ENCODE measurements at places on chromosomes 6 and 20.

DNA sequence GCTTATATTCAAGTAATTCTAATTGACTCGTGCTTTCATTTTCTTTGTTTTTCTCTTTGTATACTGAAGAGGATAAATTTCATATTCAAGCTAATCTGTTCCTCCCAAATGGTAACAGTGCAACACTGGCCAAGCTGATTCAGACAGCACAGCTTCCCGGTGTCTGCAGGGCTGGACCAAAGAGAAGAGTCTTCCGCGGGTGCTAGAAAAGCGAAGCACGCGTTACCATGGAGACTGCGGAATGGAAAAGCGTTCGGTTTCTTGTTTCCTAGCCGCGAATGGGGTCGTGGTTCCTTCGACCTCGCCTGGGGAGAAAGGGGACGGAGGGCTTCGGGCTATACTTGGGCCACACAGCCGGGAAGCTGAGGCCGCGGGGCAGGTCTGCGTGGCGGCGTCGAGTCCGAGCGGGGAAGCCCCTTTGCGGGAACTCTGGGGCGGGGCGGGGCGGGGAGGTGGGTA is 6.2 kb upstream of the ZNF311 start:
- DNase-seq: no peak

DNA sequence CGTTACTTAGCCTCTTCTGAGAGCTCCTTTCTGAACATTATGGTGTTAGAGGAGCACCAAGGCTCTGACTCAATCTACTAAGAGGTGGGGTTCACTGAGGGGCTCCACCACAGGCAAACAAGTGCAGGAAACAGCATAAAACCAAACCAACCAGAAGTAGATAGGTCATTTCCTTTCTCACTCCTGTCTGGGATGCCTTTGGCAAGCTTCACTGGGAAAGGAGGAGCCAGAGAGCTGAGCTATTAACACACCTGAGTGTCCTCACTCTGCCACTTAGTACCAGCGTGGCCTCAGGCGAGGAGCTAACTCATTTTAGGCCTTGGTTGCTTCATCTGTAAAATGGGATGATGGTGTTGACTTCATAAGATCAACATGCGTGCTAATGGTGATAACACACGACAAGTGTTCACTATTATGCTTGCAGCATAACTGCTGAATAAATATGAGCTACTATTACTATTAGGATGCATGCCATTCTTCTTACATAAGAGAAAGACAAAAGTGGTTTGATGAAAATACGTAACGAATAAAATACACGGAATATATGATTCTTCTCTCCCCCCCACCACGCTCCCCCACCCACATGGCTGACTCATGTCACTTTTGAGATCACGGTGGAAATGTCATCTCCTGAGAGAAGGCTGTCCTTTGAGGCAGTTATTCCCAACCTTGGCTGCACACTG is 185.4 kb downstream of the BCAS1 start:
- DNase-seq: no peak

DNA sequence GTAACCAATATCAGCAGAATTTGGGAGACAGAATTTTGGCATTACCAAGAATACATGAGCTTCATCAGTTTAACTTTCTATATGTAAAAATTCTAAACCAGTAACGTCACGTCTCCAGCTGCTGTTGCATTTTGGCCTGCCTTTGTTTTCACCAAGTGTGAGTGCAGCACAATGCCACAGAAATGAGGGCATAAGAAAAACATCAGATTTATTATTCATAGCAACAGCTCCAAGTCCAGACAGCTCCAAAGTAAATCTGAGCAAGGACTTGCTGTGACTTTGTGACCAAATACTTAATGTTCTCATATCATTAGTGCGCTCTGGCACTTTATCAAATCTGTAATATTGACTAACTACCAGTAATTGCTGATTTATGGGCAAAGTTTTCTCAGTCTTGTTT is 11.0 kb upstream of the FBXL4 start:
- DNase-seq: no peak

DNA sequence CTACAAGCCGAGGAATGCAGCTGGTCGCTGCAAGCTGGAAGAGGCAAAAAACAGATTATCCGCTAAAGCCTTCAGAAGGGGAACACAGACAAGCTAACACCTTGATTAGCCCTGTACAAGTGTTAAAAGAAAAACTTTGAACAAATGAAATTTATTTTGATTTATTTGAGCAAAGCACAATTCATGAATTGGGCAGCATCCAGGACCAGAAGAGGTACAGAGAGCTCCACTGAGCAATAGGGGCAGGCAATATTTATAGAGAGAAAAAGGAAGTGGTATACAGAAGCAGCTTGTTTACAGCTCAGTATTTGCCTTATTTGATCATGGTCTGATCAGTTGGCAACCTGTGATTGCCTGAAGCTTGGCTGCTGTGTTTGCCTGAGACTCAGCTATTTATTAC is 17.6 kb downstream of the HLA-DOB start:
- no peak for DNase-seq

GRCh38 chr6:140897804-140898573 is 1234.7 kb upstream of the GJE1 start:
- DNase-seq: no peak

- DNase-seq: no peak
Measured at GRCh38 chr6:41644297-41644879, 6.1 kb downstream of the MDFI start.

GRCh38 chr6:139695361-139695760 is 320.9 kb upstream of the CITED2 start:
- no peak for DNase-seq

- DNase-seq: no peak
Measured at GRCh38 chr6:91485047-91485446, 898.2 kb upstream of the MAP3K7 start.

DNA sequence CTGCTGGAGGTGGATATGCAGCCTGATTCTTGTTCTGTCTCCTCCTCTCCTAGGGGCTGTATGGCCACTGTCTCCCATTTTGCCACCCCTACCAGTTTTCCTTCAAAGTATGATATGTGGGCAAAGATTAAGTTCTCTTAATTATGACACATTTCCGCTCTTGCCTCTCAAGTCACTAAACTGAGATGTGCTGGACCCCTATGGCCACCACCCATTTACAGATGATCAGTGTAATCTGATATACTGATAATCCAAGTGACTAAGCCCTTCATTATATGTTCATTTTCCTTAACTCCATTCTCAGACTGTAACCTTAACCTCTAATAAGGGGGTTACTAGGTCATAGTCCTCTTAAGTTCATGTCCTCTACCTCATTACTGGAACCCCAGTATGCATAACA is 711 bp upstream of the C20orf141 start:
- DNase-seq: no peak

DNA sequence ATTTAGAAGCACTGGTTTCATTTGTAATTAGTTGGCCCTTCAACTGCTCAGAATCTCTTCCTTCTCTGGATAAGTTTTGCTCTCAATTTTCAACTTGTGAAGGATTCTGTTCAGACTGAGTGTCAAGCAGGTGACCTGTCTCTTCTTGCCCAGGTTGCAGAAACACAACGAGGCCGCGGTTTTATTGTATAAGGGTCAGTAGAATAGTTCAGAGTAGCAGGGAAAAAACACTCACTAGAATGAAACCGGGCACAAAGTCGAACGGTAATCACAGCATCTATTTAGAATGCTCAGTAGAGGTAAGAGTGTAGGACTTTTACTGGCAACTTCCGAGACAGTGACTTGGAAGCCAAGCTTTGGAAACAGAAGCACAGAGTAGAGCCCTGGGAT is 17.9 kb upstream of the GFOD1 start:
- DNase-seq: no peak

Measured in HS-5 (cell line).